SW480 (cell line): ENCODE measurements at places on chromosomes 5 and 9.

- no peak for DNase-seq
Observed at GRCh38 chr9:129836311-129837007, 1.2 kb downstream of the USP20 start.

DNA sequence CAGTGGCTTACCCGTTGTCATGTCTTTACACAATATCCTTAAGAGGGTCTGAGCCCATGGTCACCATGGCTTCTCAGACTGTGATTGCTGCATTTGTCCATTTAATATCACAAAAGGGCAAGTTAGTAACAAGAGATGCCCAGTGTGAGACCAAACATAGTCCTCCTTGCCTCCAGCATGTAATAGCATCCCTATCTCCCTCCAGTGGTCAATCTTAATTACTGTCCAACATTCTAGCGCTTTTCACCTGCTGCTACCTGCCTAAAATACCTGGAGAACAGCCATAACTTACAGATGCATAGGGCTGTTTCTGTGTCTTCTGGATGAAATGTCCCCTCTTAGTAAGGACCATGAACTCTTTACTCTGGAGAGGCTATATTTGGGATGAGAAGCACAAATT, 267.2 kb upstream of the DAB2 start:
- DNase-seq, result peak; percentile 14

DNA sequence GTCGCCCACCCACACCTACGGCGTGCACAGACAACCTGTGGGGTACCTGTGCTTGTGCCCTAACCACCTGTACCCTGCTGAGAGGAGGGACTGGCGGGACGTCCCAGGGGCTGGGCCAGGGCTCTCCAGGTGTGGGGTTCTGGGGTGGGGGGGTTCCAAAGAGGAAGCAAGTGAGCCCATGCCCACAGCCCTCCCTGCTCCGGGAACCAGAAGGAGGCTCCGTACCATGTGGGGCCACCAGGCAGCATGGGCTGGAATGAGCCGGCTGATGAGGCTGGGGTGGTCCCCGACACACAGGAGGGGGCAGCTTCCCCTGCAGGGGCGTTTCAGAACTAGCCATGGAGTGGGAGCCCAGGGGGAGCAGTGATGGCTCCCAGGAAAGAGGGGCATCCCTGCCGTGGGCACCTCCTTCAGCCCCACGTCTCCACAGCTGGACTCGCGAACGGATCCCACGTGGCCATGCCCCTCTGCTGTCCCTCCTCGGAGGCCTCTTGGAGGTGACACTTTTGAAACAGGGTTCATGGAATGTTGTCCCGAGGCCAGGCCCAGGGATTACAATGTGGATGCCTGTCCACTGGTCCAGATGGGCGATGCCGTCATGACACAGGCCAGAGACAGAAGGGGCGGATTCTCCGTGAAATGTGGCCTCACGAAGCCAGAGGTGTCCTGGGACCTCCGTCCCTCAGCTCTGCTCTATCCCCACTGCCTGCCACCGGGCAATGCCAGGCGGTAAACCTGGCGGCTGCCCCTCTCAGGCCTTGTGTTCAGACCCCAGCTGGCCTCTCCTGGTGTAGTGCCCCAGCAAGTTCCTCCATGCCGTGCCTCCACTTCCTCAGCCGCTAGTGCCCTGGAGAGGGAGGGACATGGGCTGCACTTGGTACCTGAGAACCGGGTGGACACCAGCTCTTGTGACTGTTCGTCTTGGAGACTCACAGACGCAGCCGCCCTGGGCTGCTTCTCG, 33.6 kb upstream of the IRX4 start:
- no peak for DNase-seq

- no peak for DNase-seq
Observed at GRCh38 chr5:17355586-17356346, 138.3 kb downstream of the BASP1 start.

DNA sequence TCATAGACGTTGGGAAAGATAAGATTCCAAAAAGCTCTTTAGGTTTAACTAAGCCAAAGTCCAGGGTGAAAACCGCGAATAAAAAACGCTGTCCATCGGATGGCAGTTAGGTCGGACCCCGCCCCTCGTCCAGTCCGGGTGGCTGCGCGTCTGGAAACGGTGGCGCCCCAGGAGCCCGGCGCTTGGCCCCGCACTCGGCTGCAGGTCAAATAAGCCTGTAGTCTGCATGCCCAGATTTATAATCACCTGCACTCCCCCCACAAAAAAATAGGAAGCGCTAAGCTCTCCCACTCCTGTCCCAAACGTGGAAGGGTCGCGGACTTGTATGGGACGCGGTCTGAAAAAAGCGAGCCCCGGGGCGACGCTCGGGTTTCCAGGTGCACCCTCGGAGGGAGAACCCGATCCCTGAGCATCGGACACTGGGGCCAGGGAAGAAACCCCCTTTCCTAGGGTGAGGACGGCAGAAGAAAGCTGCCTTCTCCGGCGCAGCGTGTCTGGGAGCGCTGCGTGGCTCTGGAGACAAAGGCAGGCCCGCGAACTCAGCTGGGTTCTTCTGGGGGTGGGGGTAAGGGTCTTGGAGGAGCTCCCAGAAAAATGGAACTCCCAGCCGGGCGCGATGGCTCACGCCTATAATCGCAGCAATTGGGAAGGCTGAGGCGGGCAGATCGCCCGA, 923 bp upstream of the ZBTB5 start:
- peak; percentile 58 for DNase-seq

DNA sequence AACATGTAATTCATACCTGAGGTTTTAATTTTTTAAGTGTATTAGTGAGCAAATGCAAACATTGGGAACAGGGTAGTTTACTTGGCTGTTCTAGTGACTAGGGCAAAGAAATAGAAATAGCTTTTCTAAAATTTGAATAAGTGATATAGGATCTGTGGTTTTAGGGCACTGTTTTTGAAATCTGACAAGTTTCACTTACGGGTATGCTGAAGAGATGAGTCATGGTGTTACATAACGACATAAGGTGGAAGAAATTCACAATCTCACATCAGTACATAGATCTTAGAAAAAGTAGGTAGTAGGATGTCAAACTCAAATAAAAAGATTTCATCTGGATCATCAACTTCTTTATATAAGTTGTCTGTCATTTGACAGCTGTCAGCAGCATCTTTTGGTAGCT, 772.3 kb downstream of the MAT2B start:
- DNase-seq, result no peak

GRCh38 chr9:14423815-14424261, 109.9 kb upstream of the NFIB start:
- DNase-seq, result peak; percentile 16

DNA sequence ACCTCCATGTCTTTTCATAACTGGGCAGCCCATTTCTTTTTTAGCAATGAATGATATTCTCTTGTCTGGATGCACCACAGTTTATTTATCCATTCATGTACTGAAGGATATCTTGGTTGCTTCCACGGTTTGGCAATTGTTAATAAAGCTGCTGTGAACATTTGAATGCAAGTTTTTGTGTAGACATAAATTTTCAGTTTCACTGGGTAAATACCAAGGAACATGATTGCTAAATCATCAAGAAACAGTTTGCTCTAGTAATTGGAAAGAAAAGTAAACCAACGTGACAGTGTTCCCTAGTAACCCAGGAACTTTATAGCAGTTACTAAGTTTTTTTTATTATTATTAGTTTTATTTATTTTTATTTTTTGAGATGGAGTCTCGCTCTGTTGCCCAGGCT, 100.4 kb downstream of the VPS13A start:
- DNase-seq, result no peak

DNA sequence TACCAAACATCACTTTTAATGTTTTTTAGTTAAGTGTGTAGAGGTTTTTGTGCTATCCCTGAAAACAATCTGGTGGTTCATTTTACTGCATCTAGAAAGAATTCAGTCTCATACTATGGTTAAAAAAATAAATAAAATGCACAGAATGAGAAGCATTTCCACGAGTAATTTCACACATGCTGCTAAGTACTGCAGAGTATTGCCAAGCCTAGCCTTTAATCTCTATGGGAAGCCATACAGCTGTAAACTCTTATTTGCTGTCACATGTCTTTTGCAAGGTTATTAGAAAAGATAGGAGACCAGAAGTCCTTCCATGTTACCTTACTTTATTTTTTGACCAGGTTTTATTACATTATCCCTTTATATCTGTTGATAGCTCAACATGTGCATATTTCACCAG, 37.6 kb upstream of the MAN2A1 start:
- no peak for DNase-seq

GRCh38 chr9:78064075-78064474, 32.5 kb upstream of the GNAQ start:
- DNase-seq, result no peak

DNA sequence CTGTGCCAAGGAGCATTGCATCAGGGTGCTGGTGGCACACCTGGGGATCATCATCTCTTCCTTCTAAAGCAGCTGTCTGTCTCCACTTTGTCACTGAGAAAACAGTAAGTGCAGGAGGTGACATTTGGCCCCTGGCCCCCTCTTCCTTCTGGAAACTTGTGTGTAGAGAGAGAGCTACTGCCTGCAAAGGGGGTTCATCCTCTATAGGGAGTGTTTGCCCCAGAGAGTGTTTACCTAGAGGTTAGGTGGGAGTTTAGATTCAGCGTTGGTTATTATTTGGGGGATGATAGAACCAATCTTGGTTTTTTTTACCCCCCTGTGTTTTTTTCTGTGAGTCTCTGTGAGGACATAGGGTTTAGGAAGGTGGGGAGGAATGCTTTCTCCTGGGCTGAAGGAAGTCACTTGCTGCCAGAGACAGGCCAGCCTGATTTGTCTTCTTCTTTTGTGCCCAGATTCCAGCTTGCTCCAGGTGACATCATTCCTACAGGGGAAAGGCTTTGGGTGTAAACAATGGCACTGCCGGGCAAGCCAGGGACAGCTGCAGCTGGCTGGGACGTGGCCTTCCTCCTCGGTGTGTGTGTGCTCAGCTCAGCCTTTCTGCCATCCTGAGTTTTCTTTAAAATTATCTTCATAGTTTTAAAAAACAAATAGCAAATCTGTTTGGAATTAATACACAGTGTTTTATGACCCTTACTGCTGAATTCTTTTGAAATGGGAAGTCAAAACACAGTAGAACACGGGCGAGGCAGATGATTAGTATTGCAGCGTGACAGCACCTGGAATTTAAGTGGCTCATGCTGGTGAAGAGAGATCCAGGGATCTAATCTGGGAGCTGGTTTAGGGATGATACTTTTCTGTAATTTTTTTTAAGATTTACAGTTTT, 24.5 kb downstream of the PRRC2B start:
- DNase-seq, result peak; percentile 39

DNA sequence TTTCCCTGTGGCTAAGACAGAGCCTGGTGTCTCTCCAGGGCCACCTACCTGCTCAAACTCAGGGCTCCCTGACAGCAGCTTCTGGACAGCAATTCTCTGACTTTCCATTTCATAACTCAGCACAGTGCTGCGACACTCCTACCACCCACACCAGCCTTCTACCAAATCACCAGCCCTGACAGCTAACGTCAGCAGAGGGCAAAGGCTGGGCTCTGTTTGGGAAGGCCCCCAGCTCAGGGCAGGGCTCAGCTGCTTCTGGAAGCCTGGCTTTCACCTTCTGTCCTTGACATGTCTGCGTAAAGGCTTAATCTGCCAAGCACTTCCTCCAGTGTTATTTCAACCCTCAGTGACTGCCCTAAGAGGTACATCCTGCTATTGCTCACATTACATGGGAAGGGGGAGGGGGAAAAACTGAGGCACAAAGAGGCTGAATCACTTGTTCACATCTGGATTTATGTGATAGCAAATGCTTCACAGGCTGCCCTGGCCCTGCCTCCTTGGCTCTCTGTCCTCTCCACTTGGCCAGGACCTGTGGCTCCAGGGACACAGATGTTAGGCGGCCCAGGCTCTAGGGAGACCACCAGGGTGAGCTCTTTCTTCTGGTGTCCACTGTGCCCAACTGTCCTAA, 102.5 kb upstream of the PANK3 start:
- DNase-seq, result no peak

GRCh38 chr5:142779163-142779840, 9.1 kb downstream of the ARHGAP26 start:
- peak; percentile 20 for DNase-seq

DNA sequence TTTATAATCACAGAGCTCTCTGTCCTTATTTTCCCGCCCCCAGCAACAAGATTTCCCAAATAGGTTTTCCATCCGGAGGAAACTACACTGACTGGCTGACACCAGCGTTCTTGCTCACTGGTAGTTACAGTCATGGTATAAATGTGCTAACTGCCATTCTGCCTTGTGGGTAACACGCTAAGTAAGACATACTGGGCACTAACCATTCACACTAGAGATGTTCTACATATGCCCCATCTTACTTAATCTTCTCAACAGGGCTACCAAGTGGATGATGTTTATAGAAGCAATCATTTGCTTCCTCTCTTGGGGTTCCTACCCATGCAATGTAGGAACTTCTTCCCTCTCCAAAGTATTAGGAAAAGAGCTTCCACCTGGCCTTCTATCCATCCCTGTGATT, 111.5 kb downstream of the SUSD1 start:
- no peak for DNase-seq

GRCh38 chr9:126383406-126384046, 56.9 kb downstream of the MVB12B start:
- DNase-seq, result no peak

DNA sequence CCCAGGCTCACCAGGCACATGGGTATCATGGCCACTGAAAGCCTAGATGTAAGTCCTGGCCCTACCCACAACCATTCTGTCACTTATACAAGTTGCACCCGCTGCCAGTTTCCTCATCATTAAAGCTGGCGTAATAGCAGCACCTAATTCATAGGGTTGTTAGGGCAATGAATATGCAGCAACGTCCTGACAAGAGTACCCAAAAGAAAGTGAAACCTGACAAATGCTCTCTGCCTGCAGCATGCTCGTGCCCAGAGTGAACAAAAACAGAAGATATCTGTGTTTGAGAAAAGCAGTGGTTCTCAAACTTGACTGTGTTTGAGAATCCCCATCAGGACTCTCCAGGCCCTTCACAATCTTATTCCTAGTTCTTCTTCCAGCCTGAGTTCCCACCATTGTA, 632.4 kb downstream of the SEMA5A start:
- DNase-seq, result no peak

GRCh38 chr9:16410601-16411280, 459.7 kb downstream of the BNC2 start:
- DNase-seq, result no peak

DNA sequence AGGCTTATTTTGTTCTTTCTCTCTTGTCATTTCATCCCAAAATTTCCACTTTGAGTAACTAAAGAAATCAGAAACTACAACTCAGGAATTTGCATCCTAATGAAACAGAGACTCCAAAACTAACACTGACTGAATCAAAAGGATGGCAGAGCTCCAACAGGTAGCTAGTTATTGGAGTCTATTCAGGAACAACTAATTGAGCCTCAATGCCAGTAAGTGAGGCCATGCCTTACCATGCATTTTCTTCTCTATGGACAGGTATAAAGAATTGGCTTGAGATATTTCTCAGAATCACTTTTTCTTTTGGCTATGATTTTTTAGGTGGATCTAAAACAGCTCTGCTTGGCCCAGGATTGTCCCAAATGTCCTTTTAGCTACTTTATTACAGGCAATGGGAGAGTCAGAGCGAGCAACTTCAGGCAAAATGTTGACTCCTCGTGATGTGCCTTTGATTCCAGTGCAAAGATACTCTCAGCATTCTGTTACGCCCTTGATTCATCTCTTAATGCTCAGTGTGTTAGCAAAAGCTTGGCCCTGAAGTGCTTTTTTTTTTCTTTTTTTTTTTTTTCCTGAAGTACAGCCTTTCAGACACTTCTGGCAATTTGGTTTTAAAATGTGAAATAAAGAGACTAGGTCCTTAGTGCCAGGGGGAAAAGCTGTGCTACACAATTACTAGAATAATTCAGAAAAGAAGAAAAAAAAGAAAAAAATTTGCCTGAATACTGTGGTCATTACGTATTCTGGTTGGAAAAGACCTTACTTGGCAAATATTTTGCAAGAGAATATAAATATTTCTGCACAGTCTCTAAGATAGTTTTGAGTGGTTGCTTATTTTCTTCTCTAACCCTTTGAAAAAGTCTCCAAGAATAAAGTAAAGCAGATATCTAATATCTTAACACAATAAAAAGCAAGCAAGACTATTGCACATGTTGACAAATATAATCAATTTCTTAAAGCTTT, 423.7 kb downstream of the ANXA1 start:
- no peak for DNase-seq
